ENCODE measurements at places on chromosomes 7 and 10.

GRCh38 chr10:47457826-47458225, 26.1 kb downstream of the ANXA8 start:
- DNase-seq: no peak

DNA sequence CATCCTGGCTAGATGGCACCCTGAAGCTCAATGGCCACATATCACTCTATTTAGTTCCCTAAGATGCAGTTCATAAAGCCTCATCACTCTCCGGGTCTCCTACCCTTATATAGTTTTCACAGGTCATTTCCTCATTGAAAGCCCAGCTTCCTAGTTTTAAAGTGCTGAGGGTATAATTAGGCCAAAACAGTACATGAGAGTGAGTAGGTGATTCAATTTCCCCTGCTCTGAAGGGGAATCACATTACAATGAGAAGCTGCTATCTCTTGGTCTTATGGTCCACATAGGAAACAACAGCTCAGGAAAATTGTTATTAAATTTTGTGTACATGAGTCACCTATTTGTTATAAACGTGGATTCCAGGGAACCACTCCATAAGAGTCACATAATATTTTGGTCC, 162.0 kb downstream of the SEMA3E start:
- no peak for DNase-seq

DNA sequence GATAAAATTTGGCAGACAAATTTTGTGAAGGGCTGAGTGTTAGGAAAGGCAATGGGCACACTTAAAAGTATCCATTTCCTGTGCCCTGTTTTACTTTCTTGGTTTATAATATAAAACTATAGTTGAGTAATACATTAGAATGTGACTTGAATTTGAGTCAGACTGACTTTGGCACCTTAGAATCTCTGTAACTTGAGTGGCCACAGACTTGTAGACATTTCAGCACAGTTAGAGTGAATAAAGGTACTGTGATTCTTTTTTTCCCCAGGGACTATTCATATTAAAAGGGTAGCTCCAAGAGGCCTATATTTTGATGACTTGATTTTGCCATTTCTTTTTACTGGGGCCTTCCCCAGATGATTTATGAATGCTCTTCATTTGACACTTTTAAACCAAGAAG, 22.4 kb downstream of the GBF1 start:
- peak; percentile 10 for DNase-seq

- DNase-seq: no peak
Measured at GRCh38 chr7:128831178-128831993, 1.2 kb downstream of the FLNC start.

- DNase-seq: no peak
Measured at GRCh38 chr10:107814865-107815487, 650.5 kb upstream of the SORCS1 start.

DNA sequence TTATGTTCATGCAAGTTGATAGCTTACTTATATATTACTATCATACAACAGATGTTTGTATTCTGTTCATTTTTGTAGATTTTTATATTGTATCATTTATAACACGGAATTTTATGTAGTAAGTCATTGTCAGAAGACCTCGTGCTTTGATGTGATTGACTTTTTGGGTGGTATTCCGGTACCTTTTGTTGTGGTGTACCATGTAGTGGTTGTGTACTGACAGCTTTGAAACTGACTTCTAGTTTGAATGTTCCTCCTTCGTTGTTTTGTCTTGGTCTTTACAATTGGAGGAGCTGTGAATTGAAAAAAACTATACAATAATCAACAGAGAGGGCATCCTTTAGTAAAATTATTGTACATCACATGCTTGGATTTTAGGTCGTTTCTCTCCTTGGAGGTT, 61.5 kb downstream of the WAC start:
- no peak for DNase-seq

- DNase-seq: no peak
Measured at GRCh38 chr7:113100121-113100603, 13.5 kb upstream of the GPR85 start.

DNA sequence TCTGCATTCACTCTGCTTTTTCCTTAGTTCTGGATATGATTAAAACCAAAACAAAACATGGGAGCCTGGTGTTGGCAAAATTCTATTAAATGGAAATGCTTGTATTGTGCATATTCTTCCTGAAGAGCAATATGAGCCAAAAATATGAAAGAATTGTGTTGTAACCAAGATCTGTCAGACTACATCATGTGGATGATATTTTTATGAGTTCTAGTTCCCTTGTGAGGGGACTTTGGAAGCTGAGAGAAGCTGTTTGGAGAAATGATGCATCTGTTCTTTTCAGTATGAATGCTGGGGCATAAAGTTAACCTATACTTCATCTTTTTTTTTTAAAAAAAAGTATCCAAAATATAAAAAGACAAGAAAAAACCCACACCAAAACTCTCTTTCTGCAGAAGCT, 782.7 kb downstream of the ANKRD7 start:
- DNase-seq: no peak

- no peak for DNase-seq
Measured at GRCh38 chr7:46058086-46058823, 137.2 kb upstream of the IGFBP3 start.

DNA sequence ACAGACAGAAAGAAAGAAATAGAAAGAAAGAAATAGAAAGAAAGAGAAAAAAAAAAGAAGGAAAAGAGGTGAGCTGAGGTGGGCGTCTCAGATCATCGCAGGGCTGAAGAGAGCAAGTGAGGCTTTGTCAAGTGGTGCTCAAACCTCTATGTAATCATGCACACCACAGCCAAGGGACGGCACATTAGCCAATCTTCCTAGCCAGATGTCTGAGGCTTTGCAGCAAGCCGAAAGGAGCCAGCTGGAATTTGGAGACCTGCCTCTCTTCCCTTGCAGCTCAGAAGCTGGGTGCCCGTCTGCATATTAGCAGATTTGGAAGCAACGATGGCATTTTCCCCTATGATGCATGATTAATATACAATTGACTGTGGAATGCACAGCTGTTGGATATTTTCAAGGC, 52.5 kb downstream of the ADRA2A start:
- no peak for DNase-seq

GRCh38 chr10:3573498-3573897, 211.5 kb downstream of the KLF6 start:
- DNase-seq: no peak

- DNase-seq: no peak
Measured at GRCh38 chr10:89373916-89374711, 3.7 kb upstream of the IFIT1B start.

GRCh38 chr10:16853809-16854208, 36.6 kb upstream of the RSU1 start:
- DNase-seq: no peak

DNA sequence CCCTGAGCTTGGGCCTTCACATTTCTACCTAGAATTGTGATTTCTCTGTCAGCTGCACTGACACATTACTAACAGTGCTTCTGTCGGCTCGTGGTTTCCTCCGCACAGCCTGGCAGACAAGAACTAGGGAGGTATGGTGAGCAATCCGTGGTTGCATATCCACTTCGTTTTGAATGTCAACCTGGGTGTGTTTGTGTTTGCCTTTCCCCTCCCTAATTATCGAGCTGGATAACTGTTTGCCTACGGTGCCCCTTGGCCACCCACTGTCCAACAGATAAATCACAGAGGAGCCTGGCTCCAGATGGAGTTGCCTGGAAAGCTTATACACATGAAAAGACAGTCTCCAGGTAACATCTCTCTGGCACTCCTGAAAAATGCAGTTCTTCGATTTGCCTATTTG, 228.8 kb downstream of the TRIL start:
- DNase-seq: no peak

All from AG04450 (cell line).